ENCODE measurements at places on chromosomes 6 and 20.

DNA sequence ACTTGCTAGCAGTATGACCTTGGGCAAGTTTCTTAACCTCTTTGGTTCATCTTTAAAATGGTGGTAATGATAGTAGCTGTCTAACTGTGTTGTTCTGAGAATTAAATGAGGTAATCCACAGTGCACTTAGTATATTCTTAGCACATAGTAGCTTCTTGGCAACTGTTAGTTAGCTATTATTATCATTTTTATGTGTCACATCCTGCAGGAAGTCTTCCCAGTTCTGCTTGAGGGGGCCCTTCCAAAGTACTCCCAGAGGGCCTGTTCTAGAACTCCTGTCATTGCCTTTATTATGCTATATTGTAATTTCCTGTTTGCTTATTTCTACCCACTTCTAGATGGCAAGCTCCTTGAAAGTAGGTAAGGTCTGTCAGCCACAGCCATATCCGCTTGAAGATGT lies 30.6 kb downstream of the ANKS1A start:
- DNase-seq: no peak

- peak; percentile 31 for DNase-seq
These were observed 61.2 kb downstream of the RSPH3 start for GRCh38 chr6:158938811-158939254.

GRCh38 chr6:30131947-30132497 lies 3.9 kb upstream of the TRIM40 start:
- no peak for DNase-seq

DNA sequence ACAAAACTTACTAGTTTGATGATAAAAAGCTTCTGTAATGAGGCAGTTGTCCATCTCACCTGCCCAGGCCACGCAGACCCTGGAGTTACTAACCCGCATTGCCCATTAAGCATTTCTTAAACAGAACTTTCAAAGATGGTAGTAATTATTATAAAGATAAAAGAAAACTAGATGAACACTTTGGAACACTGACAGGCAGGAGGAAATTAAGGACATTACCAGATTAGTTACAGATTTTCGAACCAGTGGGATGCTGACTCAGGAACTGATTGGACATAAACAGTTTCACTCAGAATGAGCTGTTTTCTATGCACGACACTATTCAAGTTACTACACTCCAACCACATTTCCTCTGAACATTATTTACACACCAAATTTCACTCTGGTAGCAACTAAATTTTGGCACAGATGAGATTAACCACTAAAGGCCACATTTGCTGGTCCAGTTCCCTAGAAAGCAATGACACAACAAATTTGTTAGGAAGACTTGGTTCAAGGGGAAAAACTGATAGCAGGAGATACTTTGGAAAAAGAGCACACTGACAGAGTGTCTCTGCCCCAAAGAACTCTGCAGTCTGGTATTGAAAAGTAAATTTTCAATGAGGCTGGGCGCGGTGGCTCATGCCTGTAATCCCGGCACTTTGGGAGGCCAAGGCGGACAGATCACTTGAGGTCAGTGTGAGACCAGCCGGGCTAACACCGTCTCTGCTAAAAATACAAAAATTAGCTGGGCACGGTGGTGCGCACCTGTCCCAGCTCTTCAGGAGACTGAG lies 3.0 kb downstream of the ROMO1 start:
- DNase-seq: no peak

DNA sequence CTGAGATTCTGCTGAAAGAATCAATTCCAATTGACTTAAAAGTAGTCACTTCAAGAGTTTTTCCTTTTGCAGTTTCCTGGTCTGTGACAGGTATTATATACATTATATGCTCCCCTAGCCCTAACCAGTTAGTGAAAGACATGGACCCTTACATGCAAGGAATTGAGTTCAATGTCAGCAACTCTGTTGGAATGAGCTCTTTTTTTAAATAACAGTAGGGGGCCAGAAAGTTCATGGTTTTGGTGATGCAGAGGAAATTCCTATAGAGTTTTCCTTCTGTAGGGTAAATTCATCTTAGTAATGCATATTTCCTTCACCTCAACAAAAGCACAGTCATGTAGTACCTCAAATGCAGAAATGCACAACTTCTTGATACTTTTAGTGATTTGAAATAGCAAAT lies 172.2 kb downstream of the KIF6 start:
- DNase-seq: no peak

DNA sequence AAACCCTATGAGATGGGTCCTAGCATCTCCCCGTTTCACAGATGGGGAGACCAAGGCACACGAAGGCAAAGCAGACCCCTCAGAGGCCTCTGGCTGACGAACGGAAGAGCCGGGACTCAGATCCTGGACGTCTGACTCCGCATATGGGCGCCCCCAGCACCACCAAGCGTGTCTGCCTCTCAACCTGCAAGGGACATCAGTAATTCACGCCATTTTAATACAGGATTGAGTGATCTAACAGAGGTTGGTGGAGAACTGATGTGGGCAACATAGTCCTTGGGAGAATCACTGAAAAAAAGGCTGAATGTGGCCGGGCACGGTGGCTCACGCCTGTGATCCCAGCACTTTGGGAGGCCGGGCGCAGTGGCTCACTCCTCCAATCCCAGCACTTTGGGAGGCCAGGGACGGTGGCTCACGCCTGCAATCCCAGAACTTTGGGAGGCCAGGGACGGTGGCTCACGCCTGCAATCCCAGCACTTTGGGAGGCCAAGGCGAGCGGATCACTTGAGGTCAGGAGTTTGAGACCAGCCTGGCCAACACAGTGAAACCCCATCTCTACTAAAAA lies 206.6 kb downstream of the DLL1 start:
- no peak for DNase-seq

DNA sequence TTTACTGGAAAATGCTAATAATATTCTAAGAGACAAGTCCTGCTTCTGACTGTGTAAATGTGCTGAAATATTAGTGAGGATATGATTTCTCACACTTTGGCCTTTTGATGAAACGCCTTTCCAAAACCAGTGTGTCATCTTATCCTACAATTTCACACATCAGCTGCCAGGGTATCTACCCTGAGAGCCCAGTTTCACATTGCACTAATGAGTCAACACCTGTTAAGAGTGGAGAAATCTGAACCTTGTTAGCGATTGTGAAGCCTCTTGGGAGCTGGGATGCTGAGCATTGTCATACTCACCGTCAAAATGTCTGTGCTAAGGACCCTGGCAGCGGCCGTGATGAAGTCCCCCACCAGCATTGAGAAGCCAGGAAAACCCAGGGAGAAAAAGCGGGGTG lies 166.0 kb downstream of the RALGAPA2 start:
- no peak for DNase-seq

DNA sequence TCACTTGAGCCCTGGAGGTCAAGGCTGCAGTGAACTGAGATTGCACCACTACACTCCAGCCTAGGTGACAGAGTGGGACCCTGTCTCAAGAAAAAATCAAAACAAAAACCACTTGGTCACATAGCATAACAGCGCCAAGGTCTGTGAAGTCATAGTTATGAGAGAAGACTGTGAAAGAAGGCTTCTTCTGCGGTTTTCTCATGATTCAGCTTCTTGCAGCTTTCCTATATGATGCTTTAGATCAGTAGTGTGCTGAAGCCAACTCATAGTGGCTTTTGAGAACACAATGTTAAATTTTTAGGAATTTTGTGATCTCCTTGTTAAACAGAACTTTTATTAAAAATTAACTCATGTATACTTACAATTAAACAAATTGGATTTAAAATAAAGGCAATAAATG lies 136.2 kb upstream of the GLP1R start:
- DNase-seq: no peak

DNA sequence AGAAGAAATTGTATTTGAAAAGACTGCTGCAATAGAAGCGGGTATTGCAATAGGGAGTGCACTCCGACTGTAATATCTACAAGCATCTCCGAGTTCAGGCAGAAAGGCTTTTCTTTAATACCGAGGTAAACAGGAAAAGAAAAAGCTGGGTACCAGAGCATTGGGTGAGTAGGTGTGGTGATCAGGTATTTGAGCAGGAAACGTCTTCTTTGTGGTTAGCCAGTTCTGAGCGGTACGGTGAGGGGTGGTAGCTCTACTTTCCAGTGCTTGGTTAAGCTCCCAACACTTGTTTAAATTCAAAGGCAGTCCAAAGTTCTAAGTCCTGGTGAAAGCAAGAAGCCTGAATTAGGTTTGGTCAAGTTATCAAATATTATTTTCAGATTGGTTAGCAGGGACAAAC lies 404.1 kb downstream of the LMBRD1 start:
- DNase-seq: no peak

- DNase-seq: no peak
These were observed 29.2 kb downstream of the ISM1 start for GRCh38 chr20:13250251-13250650.

DNA sequence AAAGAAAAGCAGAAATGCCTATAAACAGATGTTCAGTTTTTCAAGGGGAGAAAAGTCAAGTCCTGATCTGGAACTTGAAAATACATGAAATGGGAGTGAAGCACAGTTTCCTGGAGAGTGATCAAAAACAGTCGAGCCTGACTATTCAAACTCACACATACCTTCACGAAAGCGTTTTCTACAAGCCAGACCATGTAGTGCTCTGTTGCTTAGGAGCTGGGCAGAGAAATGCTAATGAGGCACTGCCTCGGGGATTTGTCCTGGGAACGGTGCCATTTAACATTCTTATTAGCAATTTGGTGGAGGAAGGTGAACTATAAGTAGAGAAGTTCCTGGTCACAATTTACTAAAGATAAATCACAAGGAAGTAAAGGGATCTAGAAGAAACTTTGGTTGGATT lies 5.9 kb downstream of the NHSL1 start:
- DNase-seq: no peak

- no peak for DNase-seq
These were observed 103.1 kb upstream of the TBX18 start for GRCh38 chr6:84867521-84867920.

DNA sequence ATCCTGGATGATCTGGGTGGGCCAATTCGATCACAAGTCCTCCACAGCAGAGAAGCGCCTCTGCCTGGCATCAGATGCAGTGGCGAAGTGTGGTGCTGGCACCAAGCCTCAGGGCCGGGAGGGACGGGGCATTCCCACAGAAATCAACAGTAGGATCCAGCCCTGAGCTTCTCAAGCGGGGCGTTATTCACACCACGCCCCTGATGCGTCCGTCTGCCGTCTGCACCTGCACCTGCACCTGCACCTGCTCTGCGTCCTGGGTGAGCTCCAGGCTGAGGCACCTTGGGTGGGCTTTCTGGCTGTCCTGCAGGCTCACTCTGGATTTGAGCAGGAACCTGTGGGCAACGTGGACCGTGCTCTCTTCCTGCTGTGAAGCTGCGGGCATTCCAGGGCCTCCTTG lies 13.8 kb upstream of the NTSR1 start:
- DNase-seq: no peak

- DNase-seq: no peak
These were observed 72.8 kb downstream of the MAP3K5 start for GRCh38 chr6:136719280-136720044.

GRCh38 chr6:149024361-149024760 lies 277.5 kb downstream of the UST start:
- DNase-seq: no peak

DNA sequence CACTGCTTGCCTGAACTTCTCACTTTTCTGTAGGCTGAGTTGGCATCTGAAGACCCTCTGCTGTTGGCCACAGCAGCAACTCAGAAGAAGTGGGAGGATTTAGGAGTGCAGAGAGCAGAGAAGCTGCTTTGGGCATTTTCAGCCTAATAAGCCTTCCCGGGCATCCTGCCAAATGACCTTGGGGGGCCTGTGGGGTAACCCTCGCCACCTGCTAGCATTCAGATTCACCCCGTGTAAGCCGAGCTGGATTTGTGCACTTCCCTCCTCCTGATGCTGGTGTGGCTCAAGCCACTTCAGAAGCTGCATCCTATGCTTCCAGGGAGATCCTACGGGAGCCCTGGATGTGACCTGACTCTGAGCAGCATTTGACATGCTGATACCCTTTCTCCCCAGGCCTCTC lies 114.8 kb downstream of the LRFN2 start:
- DNase-seq: no peak

Data from urinary bladder (tissue), 4 donors.